Brain (organoid and tissue), 16 donors: ENCODE measurements at places on chromosomes 6 and 20.
A peak's percentile ranks its signal among the peaks of the same experiment; 100 is the strongest.

DNA sequence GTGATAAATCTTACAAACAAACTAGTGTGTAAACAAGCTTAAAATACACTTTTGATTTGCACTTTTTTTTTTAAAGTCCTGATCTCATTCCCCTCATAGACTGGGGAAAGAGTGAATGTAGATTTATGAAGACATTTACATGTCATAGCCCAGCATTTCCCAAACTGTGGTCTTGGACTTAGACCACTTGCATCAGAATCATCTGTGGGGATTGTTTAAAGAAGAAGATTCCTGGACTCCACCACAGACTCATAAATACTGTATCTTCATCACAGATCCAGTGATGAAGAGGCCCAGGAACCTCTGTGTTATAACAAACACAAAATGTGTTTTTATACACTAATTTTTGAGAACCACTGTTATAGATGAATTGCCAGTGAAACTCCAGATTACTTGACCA, 99.5 kb downstream of the KCNQ5 start:
- DNase-seq, result no peak

- DNase-seq, result peak; percentile 50
Observed at GRCh38 chr6:79762370-79762769, 131.2 kb downstream of the SH3BGRL2 start.

DNA sequence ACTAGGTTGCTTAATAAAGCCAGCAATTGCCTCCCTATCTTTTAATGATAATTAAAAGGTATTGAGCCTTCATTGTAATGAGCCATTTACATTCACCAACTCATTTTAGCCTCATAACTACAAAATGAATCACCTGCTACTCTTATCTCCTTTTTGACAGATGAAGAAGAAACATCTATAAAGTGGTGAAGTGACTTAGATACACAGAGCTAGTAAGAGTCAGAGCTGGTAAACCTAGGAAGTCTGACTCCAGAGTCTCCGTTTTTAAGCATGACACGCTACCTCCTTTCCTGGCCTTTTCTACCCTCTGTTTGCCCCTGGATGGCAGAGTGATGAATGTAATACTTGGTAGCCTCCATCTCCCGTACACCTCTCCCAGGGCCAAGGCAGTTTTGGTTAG, 93.5 kb downstream of the SPTLC3 start:
- no peak for DNase-seq

DNA sequence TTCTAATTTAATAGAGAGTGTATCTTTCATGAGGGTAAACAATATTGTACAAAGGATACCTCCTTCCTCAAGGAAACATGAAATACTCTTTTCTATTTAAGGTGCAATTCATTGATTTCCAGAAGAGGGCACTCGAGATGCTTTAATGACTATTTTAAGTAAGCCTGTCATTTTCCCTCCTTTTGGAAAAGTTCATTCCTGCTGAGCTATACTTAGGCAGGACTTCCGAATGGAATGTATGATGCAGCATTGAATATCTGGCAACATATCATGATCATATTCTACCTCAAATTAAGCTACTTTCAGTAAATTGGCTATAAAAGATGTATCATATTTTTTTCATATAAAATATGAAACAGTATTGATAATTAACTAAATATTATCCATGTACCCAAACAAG, 5.0 kb downstream of the DST start:
- DNase-seq, result peak; percentile 85

DNA sequence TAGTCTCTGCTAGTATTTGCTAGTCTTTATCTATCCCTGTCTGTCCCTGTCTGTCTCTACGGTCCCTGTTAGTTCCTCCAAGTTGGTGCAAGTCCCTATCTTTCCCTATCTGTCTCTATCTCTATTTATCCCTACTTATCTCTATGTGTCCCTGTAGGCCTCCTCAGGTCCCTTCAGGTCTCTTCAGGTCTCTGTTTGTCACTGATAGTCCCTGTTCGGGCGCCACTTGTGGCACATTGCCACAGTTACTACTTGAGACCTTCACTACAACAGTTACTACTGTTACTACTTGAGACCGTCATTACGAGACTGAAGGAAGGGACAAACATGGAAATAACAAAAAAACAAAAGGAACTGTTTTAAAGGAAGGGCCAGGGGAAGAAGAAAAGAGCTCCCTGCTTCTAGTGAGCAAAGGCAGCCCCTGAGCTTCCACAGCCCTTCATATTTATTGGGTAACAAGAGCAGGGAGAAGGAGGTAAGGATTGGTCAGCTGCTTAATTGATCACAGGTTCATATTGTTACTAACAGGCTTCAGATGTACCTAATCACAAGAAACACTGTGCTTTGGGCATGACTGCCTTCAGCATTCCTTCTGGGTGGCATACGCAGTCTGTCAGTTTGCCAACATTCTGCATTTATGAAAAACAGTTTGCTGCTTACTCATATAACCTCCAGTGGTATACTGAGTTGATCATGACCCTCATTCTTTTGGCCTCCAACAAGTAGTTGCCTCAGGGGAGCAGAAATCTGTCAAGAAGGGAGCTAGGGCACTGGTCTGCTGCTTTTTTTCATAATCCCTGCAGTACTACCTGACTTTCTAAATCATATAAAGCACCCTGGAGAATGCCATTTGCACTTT, 8.4 kb downstream of the EPB41L2 start:
- no peak for DNase-seq

- no peak for DNase-seq
Observed at GRCh38 chr6:29737707-29738630, 14.7 kb downstream of the HLA-F start.

DNA sequence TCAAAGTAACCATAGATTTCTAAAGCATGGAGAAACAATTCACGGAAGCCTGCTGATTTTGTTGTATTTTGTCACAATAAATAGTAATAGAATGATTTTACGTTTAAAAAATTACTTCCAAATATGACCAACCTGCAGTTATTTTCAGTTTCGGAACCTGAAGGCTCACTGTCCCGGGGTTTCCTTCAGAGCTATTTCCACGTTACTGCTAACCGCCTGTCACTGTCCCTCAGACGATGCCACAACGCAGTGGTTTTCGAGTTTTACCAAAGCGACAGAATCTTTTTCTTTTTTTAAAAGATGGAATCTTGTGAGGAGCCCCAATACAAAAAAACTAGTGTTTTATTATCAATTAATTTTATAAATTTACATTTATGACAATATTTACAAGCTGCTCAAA, 40.5 kb downstream of the PSMG4 start:
- no peak for DNase-seq

DNA sequence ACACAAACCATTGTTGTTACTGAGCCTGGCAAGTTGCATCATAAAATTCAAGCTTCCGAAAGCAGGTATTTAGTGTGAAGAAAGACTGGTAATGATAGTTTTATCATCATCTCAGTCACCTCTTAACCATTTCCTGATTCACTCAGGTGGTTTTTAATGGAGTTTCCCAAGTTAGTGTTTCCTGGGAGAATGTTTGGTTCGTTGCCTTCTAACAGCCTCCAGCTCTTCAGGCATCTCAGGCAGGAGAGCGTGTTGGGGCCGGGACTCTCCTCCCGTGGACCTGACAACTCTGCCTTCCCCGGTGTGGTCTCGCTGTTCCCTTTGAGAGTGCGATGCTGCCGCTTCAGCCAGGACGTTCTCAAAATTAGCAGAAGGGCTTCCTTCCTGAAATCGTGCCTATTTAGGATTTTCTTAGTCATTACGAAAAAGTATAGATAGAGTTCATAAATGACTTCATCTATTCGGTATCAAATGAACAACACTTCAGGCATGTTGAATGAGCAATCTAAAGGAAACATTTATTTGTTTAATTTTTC, 105.0 kb upstream of the QKI start:
- DNase-seq, result no peak

- DNase-seq, result no peak
Observed at GRCh38 chr6:16591396-16592222, 169.7 kb downstream of the ATXN1 start.

DNA sequence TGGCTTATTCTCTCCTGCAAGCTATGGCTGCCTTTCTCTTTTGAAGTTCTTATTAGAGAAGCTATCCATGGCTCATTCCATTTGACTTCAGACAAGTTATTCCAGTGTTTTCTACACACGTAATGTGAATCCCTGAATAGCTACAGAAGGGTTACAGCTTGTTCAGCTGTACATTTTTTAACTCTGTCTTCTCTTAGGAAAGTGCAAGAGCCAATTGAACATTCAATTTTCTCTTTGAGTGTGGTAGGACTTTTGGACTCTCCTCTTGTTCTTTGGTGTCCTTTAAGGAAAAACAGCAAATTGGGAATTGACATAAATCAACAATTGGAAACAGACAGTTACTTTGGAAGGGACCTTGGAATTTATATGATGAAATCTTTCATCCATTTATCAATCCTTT, 125.8 kb downstream of the EPM2A start:
- no peak for DNase-seq

GRCh38 chr20:61419010-61419409, 166.9 kb downstream of the CDH4 start:
- no peak for DNase-seq

DNA sequence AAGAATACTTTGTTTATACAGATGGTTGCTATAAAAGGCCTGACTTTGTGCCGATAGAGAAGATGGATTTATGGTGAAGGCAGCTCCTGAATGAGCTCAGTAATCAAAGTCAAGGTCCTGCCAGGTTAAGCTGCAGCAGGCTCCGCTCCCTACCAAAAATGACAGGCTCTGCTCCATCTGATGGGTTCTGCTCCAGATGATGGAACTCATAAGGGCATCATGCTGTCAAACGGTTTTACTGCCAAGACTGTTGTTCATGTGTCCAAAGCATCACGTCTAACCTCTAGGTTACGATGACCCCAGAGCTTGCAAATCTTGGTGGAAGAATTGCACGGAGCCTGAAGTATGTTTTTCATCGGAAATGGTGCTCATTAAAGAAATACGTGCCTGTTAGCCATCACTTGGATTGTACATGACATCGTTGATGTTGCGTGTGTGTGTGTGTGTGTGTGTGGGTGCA, 19.2 kb upstream of the PTGIS start:
- no peak for DNase-seq

- no peak for DNase-seq
Observed at GRCh38 chr6:13435477-13436246, 51.7 kb downstream of the GFOD1 start.
